ENCODE measurements at places on chromosomes 4 and X.

- DNase-seq: no peak
Observed at GRCh38 chr4:169279108-169279507, 8.4 kb upstream of the SH3RF1 start.

DNA sequence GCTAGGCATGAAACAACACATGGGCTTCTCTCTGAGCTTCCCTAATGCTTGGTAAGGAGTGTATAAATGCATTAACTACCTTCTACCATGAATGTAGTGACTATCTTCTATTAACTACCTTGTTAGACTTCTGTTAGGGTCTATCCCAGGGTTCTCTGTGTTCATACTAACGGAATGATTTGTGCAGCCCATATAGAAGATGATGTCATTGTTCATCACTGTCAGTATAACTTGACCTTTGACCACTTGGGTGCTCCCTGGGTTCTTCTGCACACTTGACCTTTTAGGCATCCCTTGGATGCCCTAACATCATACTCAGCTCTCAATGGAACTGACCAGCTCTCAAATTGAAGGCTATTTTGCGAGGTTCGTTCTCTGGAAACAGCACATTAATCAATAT, 30.8 kb upstream of the CT47C1 start:
- DNase-seq: no peak

DNA sequence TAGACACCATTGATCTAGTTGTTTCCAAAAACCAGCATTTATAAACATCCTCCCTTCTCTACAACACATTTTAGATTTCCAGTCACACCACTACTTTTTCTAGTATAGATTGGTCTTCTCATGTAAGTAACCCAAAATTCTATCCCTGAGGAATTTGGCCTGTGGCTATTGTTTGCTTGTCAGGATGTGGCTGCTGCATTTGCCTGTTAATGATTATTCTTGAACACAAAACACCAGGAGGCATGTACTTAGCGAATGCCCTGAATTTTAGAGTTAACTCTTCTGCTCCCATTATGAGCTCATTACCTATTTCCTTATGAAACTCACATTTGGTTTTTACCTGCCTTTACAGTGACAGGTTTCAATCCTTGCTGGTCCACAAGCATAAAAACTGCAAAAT, 102.0 kb upstream of the FSTL5 start:
- no peak for DNase-seq

DNA sequence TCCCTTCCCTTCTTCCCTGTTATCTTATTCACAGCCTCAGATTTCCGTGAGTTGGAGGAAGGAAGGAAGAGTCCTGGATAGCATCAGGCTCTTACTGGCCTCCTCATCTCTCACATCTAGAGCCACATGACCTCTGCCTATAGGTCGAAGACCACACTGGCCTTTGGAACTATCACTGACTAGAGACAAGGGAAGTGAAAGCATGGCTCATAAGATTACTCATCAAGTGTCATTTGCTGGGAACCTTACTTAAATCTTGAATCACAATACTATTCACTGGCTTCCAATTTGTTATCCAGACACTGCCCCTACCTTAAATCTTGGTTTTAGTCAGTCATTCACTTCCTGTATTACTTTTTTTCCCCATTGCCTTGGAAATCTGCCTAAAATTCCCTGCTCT, 61.6 kb upstream of the MTMR8 start:
- DNase-seq: no peak

- no peak for DNase-seq
Observed at GRCh38 chrX:125203365-125203736, 116.3 kb upstream of the TEX13C start.

GRCh38 chrX:55867708-55868107, 150.2 kb downstream of the RRAGB start:
- DNase-seq: no peak

DNA sequence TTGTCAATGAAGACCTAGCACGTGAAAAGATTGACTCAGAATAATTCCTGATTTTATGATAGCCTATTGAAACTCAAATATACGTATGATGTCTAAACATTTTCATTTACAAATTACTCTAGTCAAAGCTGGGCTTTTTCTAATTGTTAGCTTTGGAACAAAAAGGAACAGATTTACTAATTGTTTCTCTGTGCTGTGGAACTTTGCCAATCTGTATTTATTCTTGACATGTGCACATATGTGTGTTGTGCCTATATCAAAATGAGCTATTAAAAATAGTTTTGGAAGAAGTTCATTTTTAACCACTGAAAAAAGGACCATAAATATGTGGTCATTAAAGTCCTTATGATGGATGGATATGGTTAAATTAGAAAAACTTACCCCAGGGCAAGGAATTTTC, 85.4 kb upstream of the PACRGL start:
- no peak for DNase-seq

DNA sequence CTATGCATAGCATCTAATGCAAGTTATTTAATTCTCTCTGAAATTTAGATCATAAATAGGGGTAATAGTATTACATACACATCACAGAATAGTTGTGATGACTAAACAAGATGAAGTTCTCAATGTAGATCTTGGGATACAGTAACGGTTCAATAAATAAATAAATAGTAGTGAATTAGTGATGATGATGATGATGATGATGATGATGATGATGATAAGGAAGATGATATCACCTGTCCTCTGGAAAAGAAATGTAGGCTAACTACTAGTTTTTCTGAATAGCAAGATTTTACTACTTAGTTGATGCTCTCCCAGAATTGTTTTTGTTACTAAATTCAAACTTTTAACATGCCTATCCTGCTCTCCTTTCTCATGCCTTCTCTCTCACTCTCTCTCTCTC, 30.3 kb downstream of the SH3BGRL start:
- DNase-seq: no peak

DNA sequence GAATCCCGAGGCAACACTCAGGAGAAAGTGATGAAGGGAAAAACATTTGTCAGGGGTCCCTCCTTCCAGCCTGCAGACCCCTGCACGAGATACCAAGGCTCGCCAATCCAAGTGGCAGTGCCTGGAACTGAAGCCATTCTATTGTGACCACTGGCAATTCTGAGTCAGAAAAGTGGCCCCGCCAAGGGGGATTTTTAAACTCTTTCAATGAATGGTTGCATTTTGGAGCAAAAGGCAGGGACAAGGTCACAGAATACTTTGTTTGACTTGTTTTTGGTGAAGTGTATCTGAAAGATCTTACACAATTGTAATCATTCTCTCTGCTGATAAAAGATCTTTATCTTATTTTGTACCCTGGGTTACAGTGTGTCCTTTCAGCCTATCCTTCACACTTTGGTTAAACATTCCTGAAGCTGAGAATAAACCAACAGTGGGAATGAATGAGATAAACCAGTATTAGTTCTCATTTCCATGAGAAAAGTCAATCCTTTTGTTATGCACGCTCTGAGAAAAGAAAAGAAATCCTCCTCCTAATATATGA, 115.9 kb upstream of the PDLIM3 start:
- DNase-seq: no peak

- DNase-seq: no peak
Observed at GRCh38 chrX:116284400-116284799, 113.9 kb downstream of the AGTR2 start.

GRCh38 chrX:13189380-13189779, 130.5 kb downstream of the ATXN3L start:
- DNase-seq: no peak

DNA sequence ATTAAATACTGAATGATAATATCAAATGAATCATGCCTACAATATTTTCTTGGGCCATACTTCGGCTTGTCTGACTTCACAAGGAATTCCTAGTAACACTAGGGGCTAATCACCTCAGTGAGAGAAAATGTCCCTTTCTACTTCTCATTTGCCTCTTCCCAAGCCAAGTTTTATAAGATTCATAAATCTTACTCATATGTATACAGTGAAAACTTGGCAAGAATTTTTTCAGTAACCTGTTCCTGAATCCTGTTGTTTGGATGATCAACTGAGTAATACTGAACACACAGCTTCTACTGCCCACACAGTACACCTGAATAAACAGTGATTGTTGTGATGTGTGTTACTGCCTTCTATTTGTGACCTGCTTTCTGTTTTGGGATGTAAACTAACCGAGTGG, 16.5 kb downstream of the TMPRSS11E start:
- DNase-seq: no peak

GRCh38 chrX:119516157-119516702, 48.0 kb downstream of the SLC25A5 start:
- peak; percentile 53 for DNase-seq

DNA sequence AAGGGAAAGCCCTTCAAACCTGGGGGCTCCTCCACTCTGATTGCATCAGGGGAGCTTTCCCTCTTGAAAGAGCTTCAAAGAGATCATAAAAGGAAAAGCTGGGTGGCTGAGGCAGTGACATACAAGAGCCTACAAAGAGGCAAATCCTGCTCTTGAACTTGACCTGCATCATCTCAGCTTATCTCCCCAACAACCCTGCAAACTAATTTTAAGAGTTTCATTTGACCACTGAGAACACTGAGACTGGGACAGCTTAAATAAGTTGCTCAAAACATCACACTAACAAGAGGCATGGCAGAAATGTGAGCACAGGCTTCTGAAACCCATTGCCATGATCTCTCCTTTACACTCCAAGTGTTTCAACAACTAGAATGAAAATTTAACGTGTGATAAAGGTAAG, 101.6 kb upstream of the PPARGC1A start:
- no peak for DNase-seq

Measured in GM12892 (cell line).